Heart left ventricle (tissue), 16 donors: ENCODE measurements at places on chromosomes 1 and 21. TPM values are rescaled to one million over a fixed set of nuclear protein-coding genes. Genes with fewer than 3 reads are reported as not detected.

GRCh38 chr1:203656796-203657747, 30.4 kb downstream of the ATP2B4 start:
- H3K27ac ChIP-seq = no peak overlapping the region
- no peak overlapping the region for H3K4me3 ChIP-seq
- H3K36me3 ChIP-seq = peaks cover 7% of the 10 kb centered on the region
- peaks cover 20% of the 10 kb centered on the region for H3K4me1 ChIP-seq
- no peaks in the 10 kb centered on the region for H3K27me3 ChIP-seq
- no peak for DNase-seq

GRCh38 chr21:17798796-17799195, 20.4 kb downstream of the C21orf91 start:
- no peaks in the 10 kb centered on the region for H3K36me3 ChIP-seq
- DNase-seq = no peak
- no peaks in the 10 kb centered on the region for H3K27me3 ChIP-seq
- peaks cover 9% of the 10 kb centered on the region for H3K4me1 ChIP-seq
- no peak overlapping the region for H3K4me3 ChIP-seq

GRCh38 chr1:184956999-184957700, 17.2 kb downstream of the NIBAN1 start:
- peak overlapping the region; percentile 86 for H3K27ac ChIP-seq
- no peak for DNase-seq
- H3K4me1 ChIP-seq = peaks cover 31% of the 10 kb centered on the region
- H3K27me3 ChIP-seq = no peaks in the 10 kb centered on the region
- H3K4me3 ChIP-seq = no peak overlapping the region

GRCh38 chr1:107442551-107442950, 301.7 kb downstream of the NTNG1 start:
- no peak overlapping the region for H3K4me3 ChIP-seq
- H3K27ac ChIP-seq = no peak overlapping the region
- no peaks in the 10 kb centered on the region for H3K27me3 ChIP-seq
- no peaks in the 10 kb centered on the region for H3K36me3 ChIP-seq
- H3K4me1 ChIP-seq = no peaks in the 10 kb centered on the region

GRCh38 chr1:162823771-162824525, 33.4 kb downstream of the HSD17B7 start:
- no peak overlapping the region for H3K27ac ChIP-seq
- no peaks in the 10 kb centered on the region for H3K4me1 ChIP-seq
- peaks cover 6% of the 10 kb centered on the region for H3K27me3 ChIP-seq

DNA sequence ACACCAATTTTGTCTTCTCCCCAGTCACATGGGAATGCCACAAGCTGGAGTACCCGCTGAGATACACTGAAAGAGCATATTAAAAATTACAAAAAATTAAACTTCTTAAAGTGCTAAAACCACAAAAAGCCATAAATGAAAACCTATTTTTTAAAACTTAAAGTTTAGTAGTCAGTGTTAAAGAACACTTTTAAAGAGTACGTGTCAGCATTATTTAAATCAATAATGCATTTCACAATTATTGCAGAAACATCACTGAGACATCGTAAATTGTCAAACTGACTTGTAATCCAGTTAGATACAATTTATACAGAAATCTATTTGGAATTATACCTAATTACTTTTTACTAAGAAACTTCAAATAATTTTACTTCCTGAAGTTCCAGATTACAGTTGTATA, 22.9 kb downstream of the ZBTB21 start:
- H3K27ac ChIP-seq = no peak overlapping the region
- no peak overlapping the region for H3K4me3 ChIP-seq
- no peaks in the 10 kb centered on the region for H3K4me1 ChIP-seq
- no peak for DNase-seq

GRCh38 chr1:101161619-101162018, 75.2 kb upstream of the S1PR1 start:
- no peaks in the 10 kb centered on the region for H3K27me3 ChIP-seq
- peak overlapping the region; percentile 75 for H3K27ac ChIP-seq
- no peaks in the 10 kb centered on the region for H3K36me3 ChIP-seq
- H3K4me1 ChIP-seq = peaks cover 10% of the 10 kb centered on the region
- no peak for DNase-seq
- H3K4me3 ChIP-seq = no peak overlapping the region

DNA sequence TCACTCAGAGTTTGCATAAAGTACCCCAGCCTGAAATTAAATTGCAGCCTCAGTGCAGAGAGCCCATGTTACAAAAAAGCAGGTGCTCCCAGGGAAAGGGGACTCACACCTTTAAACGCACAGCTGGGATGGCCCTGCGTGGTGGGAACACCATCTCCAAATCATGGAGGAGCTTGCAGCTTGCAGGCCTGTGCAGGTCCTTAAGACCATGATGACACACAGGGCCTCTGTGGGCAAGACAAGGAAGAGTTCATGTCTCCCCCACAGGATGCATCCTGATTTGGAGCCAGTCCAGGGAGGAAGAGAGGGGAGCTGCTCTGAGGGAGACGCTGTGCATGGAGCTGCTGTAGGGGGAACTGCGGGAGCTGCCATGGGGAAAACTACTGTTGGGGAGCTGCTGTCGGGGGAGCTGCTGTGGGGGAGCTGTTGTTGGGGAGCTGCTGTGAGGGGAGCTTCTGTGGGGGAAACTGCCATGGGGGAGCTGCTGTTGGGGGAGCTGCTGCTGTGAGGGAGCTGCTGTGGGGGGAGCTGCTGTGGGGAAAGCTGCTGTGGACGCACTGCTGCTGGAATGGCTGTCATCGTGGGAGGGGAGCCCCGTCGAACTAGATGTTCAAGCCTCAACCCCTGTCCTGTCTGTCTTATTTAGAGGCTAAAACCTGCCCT, 113.9 kb downstream of the MATN1 start:
- H3K27ac ChIP-seq = no peak overlapping the region
- peaks cover 2% of the 10 kb centered on the region for H3K27me3 ChIP-seq
- no peak for DNase-seq
- no peaks in the 10 kb centered on the region for H3K4me1 ChIP-seq
- H3K36me3 ChIP-seq = no peaks in the 10 kb centered on the region

GRCh38 chr1:6144647-6145395, 35.3 kb downstream of the CHD5 start:
- H3K27ac ChIP-seq = no peak overlapping the region
- H3K27me3 ChIP-seq = peaks cover 15% of the 10 kb centered on the region
- no peak for DNase-seq

DNA sequence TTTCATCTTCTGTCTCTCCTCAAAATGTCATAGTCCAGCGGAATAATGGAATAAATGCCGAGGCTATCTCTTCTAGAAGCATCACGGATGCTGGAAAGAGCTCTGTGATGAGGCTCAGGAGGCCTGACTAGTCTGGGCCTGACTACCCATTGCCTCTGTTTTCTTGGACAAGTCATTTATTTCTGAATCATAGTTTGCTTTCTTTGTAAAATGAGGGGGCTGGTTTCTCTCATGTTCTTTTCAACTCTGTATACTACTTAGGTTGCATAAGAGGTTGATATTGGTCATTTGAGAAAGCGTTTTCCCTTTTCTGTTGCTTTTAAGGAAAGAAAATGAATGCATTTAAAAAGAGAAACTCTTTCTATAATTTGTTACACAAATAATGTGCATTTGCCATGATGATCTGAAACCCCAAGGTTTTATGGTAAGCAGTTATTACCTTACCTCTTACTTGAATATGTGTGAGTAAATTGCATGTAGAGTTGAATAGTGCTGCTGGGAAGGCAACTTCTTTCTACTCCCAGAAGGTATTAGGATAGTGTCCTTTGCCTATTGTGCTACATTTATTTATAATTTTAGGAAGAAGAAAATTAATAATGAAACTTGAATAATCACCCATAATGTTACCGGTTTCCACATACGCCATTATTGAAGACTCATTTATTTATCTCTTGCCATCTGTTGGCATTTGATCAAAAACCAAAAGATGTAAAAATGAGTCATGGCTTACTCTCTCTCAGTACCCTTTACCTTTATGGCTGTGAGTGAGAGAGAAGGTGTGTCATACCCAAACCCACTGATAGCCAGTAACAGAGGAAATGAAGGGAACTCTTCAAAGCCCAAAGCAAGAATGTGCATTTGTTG, 179.1 kb downstream of the FASLG start:
- H3K36me3 ChIP-seq = no peaks in the 10 kb centered on the region
- no peak overlapping the region for H3K27ac ChIP-seq
- no peak overlapping the region for H3K4me3 ChIP-seq
- no peaks in the 10 kb centered on the region for H3K27me3 ChIP-seq
- no peaks in the 10 kb centered on the region for H3K4me1 ChIP-seq
- DNase-seq = no peak

DNA sequence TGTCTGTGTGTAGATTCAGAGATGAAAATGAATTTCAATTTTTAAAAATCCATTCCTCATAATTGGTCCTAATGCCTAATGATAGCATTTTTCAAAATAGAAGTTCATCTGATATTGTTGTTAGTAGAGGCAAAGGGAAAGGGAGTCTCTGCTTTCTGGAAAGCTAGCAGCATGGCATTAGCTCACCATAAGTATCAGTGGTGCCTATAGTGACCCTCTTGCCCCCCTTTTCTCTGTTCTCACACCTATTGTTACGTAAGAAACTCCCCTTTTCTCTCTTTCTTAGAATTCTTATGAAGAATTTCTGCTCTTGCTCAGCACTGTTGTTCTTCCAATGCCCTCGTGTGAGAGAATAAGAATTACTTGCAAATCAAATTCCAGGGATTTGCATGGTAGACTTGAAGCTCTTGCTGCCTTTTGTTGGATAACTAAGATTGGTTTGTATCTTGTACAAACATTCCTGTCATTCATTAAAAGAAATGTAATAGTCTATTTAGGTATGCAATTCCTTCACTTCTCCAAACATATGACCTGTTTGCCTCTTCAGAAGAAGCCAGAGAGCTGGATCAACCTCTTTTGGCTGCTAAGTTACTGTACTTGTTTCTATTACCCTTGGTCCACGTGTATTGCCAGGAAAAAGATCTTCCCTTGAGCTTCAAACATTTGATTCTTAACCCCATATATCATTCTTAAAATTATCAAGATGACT, 69.2 kb upstream of the MAGI3 start:
- no peak overlapping the region for H3K27ac ChIP-seq
- no peaks in the 10 kb centered on the region for H3K4me1 ChIP-seq
- DNase-seq = no peak
- no peaks in the 10 kb centered on the region for H3K36me3 ChIP-seq

DNA sequence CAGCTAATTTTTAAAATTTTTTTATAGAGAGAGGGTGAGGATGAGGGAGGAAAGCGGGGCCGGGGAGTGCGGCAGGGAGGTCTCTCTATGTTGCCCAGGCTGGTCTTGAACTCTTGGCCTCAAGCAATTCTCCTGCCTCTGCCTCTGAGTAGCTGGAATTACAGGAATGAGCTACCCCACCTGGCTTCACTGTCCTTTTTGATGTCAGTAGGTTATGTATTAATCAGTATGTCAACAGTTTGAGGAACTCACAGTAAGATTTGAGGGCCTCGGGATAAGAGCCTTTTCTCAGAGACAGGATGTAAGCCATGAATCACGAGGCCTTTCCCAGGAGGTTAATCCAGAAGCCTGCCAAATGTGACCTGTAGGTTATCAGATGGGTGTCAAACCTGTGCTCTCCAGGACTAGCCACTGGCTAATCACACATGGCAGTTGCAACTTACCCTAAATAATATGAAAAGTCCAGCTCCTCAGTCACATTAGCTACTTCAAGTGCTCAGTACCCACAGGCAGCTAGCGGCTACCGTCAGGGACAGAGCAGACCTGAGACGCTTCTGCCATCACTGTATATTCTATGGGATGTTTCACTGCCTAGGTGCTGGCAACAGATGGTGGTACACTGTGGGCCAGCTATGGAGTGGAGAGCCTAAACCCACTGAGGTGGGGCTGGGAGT, 33.1 kb downstream of the TRIM67 start:
- peaks cover 2% of the 10 kb centered on the region for H3K27me3 ChIP-seq
- peaks cover 8% of the 10 kb centered on the region for H3K4me1 ChIP-seq
- no peaks in the 10 kb centered on the region for H3K36me3 ChIP-seq
- no peak overlapping the region for H3K27ac ChIP-seq
- no peak overlapping the region for H3K4me3 ChIP-seq
- DNase-seq = no peak

GRCh38 chr1:117122330-117123025, 929 bp upstream of the TRIM45 start:
- peak overlapping the region; percentile 88 for H3K4me3 ChIP-seq
- H3K36me3 ChIP-seq = no peaks in the 10 kb centered on the region
- peak overlapping the region; percentile 98 for H3K27ac ChIP-seq
- no peaks in the 10 kb centered on the region for H3K27me3 ChIP-seq
- DNase-seq = no peak

GRCh38 chr1:49340576-49340975, 563.9 kb upstream of the BEND5 start:
- H3K4me1 ChIP-seq = no peaks in the 10 kb centered on the region
- no peaks in the 10 kb centered on the region for H3K27me3 ChIP-seq
- H3K36me3 ChIP-seq = no peaks in the 10 kb centered on the region
- no peak for DNase-seq
- no peak overlapping the region for H3K4me3 ChIP-seq

- H3K4me3 ChIP-seq = no peak overlapping the region
- H3K27ac ChIP-seq = no peak overlapping the region
- no peaks in the 10 kb centered on the region for H3K36me3 ChIP-seq
Measured at GRCh38 chr1:68347415-68347814, 102.3 kb downstream of the RPE65 start.

DNA sequence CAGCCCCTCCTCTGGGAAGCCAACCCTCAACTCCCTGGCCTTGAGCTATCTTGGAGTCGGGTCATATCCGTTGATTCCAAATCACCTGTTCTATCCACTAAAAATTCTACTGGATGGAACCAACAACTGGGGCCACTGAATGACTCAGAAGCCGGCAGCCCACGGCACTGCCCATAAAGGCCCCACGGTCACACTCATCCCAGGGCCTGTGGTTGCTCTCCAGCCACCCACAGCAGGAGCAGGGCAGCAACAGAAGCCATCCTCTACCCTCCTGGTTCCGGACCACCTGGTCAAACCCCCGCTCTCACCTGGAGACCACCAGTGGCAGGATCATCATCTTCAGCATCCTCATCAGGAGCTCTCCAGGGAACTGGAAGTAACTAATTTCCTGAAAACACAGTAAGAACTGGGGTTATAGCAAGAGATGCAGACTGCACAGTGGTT, 8.4 kb downstream of the SLC1A7 start:
- DNase-seq = no peak
- H3K27me3 ChIP-seq = no peaks in the 10 kb centered on the region
- no peaks in the 10 kb centered on the region for H3K36me3 ChIP-seq
- no peaks in the 10 kb centered on the region for H3K4me1 ChIP-seq
- H3K27ac ChIP-seq = no peak overlapping the region

IL22RA1 gene
- total RNA-seq = 0.62 TPM

OR2L3 gene
- not detected for total RNA-seq

DYNLT4 gene
- 0.70 TPM for total RNA-seq

NBPF6 gene
- not detected for total RNA-seq

S100A1 gene
- total RNA-seq = 2,197 TPM

HRNR gene
- not detected for total RNA-seq
